Placental pericyte (primary cell): ENCODE measurements at places on chromosomes 6 and 20. TPM values are rescaled to one million over a fixed set of nuclear protein-coding genes. Genes with fewer than 3 reads are reported as not detected.

Gene PAX1
- not detected in 2 replicates for total RNA-seq

Gene SNRNP48
- total RNA-seq = 6.1 and 13.5 TPM in 2 replicates

Gene RIN2
- 38.3 and 139 TPM in 2 replicates for total RNA-seq

Gene MAK
- total RNA-seq = not detected in 2 replicates

Gene RAET1E
- total RNA-seq = 1.1 TPM in 1 of 2 replicates, not detected in the other

Gene HMGCLL1
- total RNA-seq = not detected in 2 replicates

Gene FOXQ1
- total RNA-seq = 5.0 and 5.5 TPM in 2 replicates

Gene TCP11
- 0.66 and 0.72 TPM in 2 replicates for total RNA-seq
